ENCODE measurements at places on chromosomes 2 and 18.

GRCh38 chr2:79223539-79223938 lies 64.0 kb upstream of the REG3A start:
- no peak for DNase-seq

GRCh38 chr2:101012706-101013181 lies 10.7 kb downstream of the RPL31 start:
- DNase-seq = peak; percentile 54

- no peak for DNase-seq
Observed at GRCh38 chr2:104857262-104858005, 3.5 kb downstream of the POU3F3 start.

- no peak for DNase-seq
Observed at GRCh38 chr2:74639550-74639949, 8.6 kb downstream of the M1AP start.

Data from fibroblast of villous mesenchyme (primary cell).